ENCODE measurements at places on chromosomes 16 and 17. TPM values are rescaled to one million over a fixed set of nuclear protein-coding genes. Genes with fewer than 3 reads are reported as not detected.

Gene USP10
- total RNA-seq = 35.3 TPM

Gene GJC1
- total RNA-seq = 11.6 TPM

Gene ANKFN1
- 0.82 TPM for total RNA-seq

Gene COQ7
- 19.4 TPM for total RNA-seq

Gene CLEC18A
- total RNA-seq = 9.2 TPM

Gene SGCA
- 8.4 TPM for total RNA-seq

Gene CLEC3A
- total RNA-seq = not detected

Gene FBXW10
- total RNA-seq = under 0.01 TPM

Gene SLC12A3
- under 0.01 TPM for total RNA-seq

Gene FNDC8
- not detected for total RNA-seq

Gene CD7
- total RNA-seq = not detected

Gene OMG
- total RNA-seq = 11.0 TPM

Gene ARL5C
- total RNA-seq = not detected

Gene CLDN6
- total RNA-seq = not detected

Data from smooth muscle cell of the coronary artery (primary cell).